ENCODE measurements at places on chromosomes 16 and 17.
A peak's percentile ranks its signal among the peaks of the same experiment; 100 is the strongest.

- no peak for DNase-seq
Measured at GRCh38 chr17:63634816-63635215, 12.6 kb downstream of the MAP3K3 start.

- no peak for DNase-seq
Measured at GRCh38 chr16:49811644-49812334, 44.1 kb downstream of the ZNF423 start.

DNA sequence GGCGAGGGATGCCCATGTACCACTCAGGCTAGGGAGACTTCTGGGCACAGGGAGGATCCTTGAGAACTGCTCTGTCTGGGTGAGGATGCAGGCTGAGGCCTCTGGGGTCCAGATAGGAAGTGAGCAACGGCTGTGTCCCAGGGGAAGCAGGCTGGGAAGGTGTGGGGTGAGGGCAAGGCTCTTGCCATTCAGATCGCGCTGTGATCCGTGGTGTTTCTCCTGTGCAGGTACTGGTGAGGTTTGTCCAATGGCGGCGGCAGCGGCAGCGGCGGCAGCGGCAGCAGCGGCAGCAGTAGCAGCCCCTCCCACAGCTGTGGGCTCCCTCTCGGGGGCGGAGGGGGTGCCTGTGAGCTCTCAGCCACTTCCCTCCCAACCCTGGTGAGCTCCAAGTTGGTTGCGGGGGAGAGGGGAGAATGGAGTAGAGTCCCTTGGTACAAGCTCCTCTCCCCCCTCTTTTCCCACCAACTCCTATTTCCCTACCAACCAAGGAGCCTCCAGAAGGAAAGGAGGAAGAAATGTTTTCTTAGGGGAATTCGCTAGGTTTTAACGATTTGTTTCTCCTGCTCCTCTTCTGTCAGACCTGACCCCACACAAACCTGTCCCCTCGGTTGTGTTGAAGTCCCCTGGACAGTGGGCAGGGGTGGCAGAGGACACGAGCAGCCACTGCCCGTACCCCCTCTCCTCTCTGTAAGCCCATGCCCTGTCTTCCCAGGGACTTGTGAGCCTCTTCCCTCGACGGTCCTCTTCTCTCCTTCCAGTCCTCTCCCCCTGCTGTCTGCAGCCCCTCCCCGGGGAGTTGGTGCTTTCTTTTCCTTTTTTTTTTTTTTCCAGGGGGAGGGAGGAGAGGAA lies 1.9 kb upstream of the PRRT2 start:
- no peak for DNase-seq

- DNase-seq, result no peak
Measured at GRCh38 chr16:69814561-69814960, 52.4 kb downstream of the WWP2 start.

DNA sequence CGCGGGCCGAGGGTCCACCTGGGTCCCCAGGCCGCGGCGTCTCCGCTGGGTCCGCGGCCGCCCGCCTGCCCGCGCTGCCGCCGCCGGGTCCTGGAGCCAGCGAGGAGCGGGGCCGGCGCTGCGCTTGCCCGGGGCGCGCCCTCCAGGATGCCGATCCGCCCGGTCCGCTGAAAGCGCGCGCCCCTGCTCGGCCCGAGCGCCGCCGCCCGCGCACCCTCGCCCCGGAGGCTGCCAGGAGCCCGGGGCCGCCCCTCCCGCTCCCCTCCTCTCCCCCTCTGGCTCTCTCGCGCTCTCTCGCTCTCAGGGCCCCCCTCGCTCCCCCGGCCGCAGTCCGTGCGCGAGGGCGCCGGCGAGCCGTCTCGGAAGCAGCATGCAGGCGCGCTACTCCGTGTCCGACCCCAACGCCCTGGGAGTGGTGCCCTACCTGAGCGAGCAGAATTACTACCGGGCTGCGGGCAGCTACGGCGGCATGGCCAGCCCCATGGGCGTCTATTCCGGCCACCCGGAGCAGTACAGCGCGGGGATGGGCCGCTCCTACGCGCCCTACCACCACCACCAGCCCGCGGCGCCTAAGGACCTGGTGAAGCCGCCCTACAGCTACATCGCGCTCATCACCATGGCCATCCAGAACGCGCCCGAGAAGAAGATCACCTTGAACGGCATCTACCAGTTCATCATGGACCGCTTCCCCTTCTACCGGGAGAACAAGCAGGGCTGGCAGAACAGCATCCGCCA lies 504 bp downstream of the FOXC2 start:
- DNase-seq, result no peak

DNA sequence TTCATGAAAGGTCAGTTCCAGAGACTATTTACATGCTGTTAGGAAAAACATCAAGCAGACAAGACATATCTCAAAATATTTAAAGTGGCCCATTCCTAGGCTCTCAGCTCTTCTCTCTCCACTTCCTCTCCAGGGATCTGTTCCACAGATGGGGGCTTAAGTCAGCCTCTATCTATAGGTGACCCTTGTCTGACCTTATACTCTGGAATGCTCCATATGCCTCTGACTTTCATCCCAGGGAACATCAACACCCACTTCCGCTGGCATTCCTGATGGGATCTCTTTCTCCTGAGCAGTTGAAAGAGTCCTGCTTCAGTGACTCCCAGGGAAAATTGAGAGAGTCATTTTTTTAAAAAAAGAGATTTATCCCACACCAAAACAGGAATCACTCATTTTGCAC lies 11.5 kb upstream of the WIPI1 start:
- DNase-seq, result no peak

GRCh38 chr16:28290859-28291254 lies 1.5 kb upstream of the SBK1 start:
- no peak for DNase-seq

DNA sequence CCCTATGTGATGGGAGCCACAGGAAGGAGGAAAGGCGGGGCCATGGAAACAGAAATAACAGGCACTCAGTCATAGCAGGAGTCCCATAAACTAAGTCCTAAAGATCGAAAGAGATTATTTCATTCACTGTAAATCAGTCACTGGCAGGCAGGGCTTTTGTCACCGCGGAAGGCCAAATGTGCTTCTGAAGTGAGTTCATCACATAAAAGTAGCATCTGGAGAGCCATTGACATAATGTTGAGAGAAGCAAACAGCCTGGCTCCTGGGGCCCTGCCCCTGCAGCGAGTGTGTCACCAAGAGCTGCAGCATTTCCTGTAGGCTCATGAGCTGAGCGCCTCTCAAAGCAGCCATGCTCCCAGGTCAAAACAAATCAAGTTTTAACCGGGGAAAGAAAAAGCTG lies 476.2 kb downstream of the HAPSTR1 start:
- DNase-seq, result no peak

DNA sequence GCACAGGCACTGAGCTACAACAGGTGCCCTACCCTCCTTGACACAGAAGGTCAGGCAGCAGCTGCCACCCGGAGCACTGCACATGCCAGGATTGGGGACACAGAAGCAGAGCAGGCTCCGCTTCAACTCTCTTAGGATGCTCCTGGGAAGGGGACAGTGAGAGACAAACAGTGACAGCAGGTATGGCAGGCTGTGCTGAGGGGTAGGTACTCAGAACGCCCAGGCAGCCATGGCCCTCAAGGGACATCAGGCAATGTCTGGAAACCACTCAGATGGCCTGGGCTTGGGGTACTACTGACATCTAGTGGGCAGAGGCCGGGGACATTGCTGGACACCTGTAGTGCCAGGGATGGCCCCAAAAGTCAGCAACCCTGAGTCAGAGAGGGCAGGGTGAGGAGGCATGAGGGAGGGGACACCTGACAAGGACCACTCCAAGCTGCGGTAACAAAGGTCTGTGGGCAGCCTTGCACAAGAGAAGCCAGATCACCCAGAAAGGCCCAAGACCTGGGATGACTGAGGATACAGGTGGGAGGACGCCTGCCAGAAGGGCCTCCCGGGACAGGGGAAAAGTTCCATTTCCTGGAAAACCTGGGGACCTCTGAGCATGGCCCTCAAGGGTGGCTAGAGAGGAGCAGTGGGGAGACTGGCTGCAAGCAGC lies 21.2 kb downstream of the PEMT start:
- no peak for DNase-seq

- DNase-seq, result no peak
Measured at GRCh38 chr17:42394838-42395237, 6.6 kb upstream of the STAT3 start.

DNA sequence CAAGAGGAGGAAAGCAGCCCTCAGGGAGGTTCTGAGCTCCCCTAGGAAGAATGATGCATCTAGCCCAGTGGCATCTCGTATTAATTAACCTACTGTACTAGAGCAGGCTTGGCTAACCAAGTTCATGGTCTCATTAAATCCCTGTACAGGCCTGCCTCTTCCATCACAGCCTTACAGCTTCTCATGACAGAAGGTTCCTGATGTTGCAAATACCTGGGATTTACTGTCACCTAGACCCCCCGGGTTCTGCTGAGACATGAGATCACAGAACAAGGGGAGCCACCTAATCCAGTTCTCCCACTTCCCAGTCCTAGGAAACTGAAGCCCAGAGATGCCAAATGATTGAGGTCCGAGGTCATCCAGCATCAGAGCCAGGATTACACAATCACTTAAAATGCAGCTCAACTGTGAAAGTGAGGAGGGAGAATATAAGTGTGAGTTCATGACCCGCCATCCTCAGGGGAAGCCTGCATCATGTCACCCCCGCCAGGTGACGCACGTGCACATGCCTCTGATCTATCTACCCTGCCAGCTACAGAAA lies 23.9 kb downstream of the ACLY start:
- peak; percentile 76 for DNase-seq

All from fibroblast of skin of left quadriceps (primary cell).